ENCODE measurements at places on chromosomes 12 and 14. TPM values are rescaled to one million over a fixed set of nuclear protein-coding genes. Genes with fewer than 3 reads are reported as not detected.

Gene IFT43
- total RNA-seq: 28.8 TPM

Gene CBLN3
- total RNA-seq: 0.13 TPM

Gene SLC25A21
- total RNA-seq: 1.1 TPM

Gene LTBR
- total RNA-seq: 129 TPM

Gene CLEC1A
- 4.2 TPM for total RNA-seq

Gene OTOGL
- total RNA-seq: 0.57 TPM

Gene TAS2R19
- total RNA-seq: 0.29 TPM

Gene VDR
- total RNA-seq: 16.6 TPM

Gene CRACR2A
- 1.5 TPM for total RNA-seq

Gene TCL1B
- total RNA-seq: not detected

Gene ASCL1
- total RNA-seq: not detected

Gene FGF23
- total RNA-seq: not detected

Gene PELI2
- total RNA-seq: 1.8 TPM

Gene PLEKHG7
- not detected for total RNA-seq

Gene BDKRB1
- total RNA-seq: 7.2 TPM

Gene MCRS1
- 45.0 TPM for total RNA-seq

Gene PRR4
- not detected for total RNA-seq

Gene KRT81
- total RNA-seq: not detected

Gene PTPRQ
- not detected for total RNA-seq

Gene BICDL1
- total RNA-seq: 19.7 TPM

Gene AKAP5
- total RNA-seq: 0.38 TPM

Gene IL23A
- total RNA-seq: 28.6 TPM

Gene SYNE2
- total RNA-seq: 197 TPM

Gene WNT5B
- 9.1 TPM for total RNA-seq

Gene ACRBP
- 0.35 TPM for total RNA-seq

Gene OXA1L
- 82.5 TPM for total RNA-seq

Gene PRICKLE1
- total RNA-seq: 0.19 TPM

Gene DNAJC22
- total RNA-seq: not detected

Gene SALL2
- total RNA-seq: 2.3 TPM

Gene RHEBL1
- 0.23 TPM for total RNA-seq

Gene SLCO1A2
- not detected for total RNA-seq

Gene TEX52
- total RNA-seq: not detected

Gene IAPP
- total RNA-seq: not detected

Gene CSRP2
- 66.6 TPM for total RNA-seq

Gene CPNE6
- total RNA-seq: not detected

Gene NPAS3
- total RNA-seq: 0.13 TPM

Gene SOCS4
- total RNA-seq: 15.6 TPM

Gene RASSF9
- 17.4 TPM for total RNA-seq

Gene AGAP2
- total RNA-seq: 1.3 TPM

Gene ETFRF1
- total RNA-seq: 25.8 TPM

Gene OR6C2
- total RNA-seq: not detected

Gene DYRK4
- 13.0 TPM for total RNA-seq

Gene TMTC3
- total RNA-seq: 60.9 TPM
